HCT116 (cell line): ENCODE measurements at places on chromosomes 5 and 9. TPM values are rescaled to one million over a fixed set of nuclear protein-coding genes. Genes with fewer than 3 reads are reported as not detected.

Gene FABP6
- 8.5 TPM for total RNA-seq

Gene C5orf52
- total RNA-seq: not detected

Gene GABRA1
- not detected for total RNA-seq

Gene BTNL3
- not detected for total RNA-seq

Gene FOXD4L6
- 0.54 TPM for total RNA-seq

Gene NAA35
- total RNA-seq: 37.0 TPM

Gene ZNF474
- total RNA-seq: 0.37 TPM
